ENCODE measurements at places on chromosomes 12 and 14.
A peak's percentile ranks its signal among the peaks of the same experiment; 100 is the strongest.

DNA sequence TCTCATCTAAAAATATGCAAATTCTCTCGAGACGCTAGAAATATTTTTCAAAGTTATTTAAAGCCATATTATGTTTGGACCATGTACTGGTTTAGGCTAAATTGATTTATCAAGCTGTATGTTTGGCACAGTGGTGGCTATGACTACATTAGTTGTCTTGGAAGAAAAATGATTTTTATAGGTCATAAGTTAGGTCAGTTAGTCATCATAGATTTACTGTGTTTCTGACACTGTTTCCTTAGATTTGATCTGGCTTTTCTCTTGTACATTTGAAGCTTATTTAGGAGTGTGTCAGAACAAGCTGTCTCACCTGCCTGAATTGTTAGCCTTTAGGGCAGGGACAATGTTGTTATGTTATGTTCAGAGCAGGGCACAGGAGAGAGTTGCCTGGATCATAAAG lies 161.1 kb upstream of the FBXO33 start:
- DNase-seq = no peak

- DNase-seq = no peak
Measured at GRCh38 chr14:58428118-58428683, 682 bp downstream of the KIAA0586 start.

GRCh38 chr14:103871596-103872480 lies 24.5 kb upstream of the PPP1R13B start:
- DNase-seq = peak; percentile 74

DNA sequence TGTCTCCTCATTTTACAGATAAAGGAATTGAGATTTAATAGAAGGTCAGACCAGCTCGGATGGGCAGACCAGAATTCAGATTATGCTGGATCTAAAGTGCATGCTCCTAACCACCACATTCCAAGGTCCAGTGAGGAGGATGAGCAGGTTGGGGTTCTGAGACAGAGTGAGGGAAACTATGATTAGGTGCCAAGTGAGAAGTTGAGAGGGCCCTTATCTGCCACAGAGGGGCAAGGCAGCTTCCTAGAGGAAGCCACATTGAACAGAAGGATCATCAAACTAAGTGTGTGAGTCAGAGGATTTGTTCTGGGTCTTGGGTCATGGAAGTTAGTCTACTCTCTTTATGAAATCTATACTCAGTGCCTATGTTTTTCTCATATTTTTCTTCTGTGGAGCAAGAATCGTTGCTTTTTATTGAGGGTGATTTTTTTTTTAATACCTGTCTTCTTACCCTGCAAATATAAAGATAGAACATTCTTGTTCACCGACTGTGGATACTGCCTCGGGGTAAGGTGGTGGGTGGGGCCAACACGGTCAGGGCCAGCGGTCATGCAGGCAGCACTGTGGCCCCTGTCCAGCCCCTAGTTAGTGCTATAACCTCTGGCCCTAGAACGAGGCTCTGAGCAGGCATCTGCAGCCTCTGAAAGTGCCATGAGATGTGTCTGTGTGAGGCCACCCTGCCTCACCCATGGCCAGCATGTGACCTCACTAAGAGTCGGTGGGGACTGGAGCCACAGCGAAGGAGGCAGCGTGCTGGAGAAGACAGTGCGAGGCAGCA lies 55.6 kb upstream of the PTHLH start:
- DNase-seq = no peak

- no peak for DNase-seq
Measured at GRCh38 chr12:5264006-5264405, 167.9 kb upstream of the NTF3 start.

GRCh38 chr12:13008741-13009380 lies 8.8 kb upstream of the HEBP1 start:
- no peak for DNase-seq

DNA sequence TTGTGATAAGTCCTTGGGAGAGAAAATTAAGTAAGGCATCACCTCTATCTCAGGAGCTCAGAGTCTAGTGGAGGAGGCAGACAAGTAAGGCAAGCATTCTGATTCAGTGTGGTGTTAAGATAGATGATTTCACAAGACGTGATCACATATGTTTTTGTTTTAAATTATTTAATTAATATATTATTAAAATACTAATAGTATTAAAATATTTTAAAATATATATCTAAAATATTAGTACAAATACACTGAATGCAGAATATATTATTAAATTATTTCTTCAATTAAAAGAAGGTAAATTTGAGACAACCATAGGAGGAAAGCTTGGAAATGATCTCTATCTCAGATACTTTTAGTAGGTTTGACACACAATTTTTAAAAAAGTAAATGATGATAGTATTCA lies 51.5 kb upstream of the ANO4 start:
- DNase-seq = no peak
